ENCODE measurements at places on chromosomes 11 and 22.

- DNase-seq, result no peak
Measured at GRCh38 chr11:26109658-26110368, 222.1 kb upstream of the ANO3 start.

GRCh38 chr11:3202759-3203158, 15.9 kb downstream of the MRGPRG start:
- no peak for DNase-seq

DNA sequence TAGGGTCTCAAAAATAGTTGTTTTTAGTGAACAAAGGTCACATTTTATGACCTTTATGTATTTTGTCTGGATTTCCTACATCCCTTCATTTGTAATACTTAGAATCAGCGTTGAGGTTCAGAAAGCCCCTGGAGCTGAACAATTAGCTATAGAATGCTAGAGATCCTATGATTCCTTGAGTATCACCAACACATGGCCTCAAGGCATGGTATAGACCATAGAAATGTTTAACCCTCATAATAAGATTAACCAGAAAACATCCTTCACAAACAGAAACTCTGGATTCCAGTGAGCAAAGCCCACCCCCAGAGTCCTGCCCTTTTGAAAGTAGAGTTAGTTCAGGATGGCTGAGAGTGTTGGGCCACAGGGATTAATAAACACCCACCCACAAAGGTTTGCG, 77.3 kb downstream of the CYB5R2 start:
- no peak for DNase-seq

DNA sequence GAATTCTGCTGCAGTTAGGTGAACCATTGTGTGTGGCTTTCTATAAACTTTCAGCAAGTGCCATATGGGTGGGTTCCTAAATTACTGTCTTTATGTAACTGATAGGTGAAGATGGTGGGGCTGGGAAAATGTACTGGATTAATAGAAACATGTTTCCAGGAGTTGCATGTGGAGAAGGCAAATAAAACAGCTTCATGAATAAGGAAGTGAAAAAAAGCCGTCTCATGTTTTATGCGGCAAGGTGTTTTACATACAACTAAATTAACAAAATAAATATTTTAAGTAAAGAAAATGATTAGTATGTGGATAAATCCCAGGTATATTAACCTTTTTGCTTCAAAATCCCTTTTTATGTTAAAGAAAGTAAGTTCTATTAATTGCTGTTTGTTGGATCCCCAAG, 67.2 kb downstream of the EXT2 start:
- no peak for DNase-seq

GRCh38 chr11:124791626-124792341, 8.4 kb downstream of the MSANTD2 start:
- no peak for DNase-seq

DNA sequence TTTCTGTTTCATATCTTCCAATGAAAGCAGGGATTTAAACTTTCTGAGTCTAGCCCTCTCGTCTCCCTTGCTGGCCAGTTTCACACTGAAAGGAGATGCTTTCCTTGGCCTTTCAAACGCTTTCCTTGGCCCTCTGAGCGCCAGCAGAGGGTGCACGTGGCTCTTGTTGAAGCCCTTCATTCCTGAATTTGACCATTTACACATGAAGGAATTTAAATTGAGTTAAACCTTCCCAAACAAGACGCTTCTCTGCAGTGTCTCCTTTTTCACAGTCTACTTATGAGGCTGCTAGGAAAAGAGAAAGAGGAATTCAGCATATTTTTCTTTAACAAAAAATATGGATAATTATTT, 21.6 kb downstream of the NNMT start:
- no peak for DNase-seq

- DNase-seq, result peak; percentile 50
Measured at GRCh38 chr22:27438271-27438980, 363.1 kb downstream of the MN1 start.

DNA sequence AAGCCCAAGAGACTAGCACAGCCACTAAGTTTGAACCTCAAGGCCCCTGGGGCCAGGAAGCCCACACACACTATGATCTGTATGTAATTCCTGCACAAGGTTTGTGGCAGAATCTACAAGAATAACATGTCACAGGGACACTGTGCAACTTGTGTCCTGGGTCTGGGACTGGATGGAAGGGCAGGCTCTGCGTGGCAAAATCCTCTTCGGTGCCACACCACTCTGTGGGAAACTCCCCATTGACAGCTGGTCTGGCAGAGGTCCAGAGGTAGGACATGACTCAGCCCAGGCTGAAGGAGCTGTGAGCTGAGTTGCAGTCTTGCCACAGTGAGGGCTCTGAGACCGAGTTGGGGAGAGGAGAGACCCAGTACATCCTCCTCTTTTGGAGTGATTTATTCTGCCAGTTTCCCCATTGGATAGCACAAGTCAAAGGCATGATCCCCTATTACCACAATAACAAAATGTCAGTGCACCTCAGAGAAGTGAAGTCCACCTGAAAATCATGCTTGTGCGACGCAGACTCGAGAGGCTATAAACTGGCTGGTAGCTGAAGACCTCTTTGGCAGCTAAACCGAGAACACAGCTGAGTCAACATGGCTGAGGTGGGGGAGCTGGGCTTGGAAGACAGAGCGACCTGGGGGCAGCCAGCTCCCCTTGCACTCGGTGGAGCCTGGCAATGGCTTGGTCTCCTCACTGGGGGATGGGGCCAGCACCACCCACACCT, 23.3 kb upstream of the SERPIND1 start:
- no peak for DNase-seq

DNA sequence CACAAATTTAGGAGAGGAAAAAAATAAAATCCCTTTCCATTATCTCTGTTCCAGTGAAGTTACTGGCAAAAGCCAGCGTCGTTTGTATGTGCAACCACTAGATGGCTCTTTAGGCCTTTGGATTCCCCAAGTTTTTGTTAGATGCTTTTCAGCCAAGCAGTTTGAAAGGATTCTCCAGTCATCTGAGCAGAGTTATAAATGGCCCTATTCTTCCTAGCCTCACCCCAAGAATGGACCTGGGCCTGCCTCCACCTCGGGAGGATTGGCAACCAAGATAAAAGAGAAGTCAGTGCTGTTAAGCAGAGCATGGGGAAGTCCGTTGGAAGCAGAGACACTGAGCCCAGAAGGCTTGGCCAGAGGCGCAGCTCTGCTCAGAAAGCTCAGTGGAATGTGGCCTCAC, 15.4 kb downstream of the FAM181B start:
- DNase-seq, result peak; percentile 35

- DNase-seq, result no peak
Measured at GRCh38 chr11:83158357-83158786, 1.4 kb downstream of the PCF11 start.

DNA sequence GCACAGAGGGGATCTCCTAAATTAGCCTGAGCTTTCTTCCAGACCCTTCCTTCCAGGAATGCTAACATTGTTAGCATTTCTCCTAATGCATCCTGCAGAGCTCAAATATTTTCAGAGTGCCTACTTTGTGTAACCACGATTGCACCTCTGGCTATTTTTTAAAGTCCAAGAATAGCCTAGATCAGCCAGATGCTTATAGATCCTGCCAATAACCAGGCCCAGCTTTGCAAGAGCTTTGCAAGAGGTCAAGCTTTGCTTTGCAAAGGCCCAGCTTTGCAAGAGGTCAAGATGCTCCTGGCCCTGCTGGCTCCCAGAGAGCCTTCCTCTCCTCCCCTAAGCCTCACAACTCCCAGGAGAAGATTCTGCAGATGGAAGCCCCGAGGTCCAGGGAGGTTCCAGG, 491.9 kb downstream of the MN1 start:
- DNase-seq, result no peak

DNA sequence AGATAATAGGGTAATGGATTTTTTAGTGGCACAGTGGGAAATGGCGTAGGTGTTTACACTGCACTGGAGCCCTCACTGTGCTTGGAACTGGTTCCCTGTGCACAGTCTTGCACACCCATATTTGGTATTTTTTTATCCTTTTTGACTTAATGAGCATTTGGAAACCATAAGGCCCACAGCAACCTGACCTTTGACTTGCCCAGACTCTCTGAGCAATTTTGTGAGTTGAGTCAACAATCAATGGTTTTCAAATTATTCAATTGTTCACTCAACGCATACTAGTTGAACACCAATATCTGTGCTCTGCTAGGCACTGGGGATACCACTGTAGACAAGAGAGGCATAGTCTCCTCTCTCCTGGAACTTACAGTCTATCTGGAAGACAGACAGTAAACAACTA, 14.3 kb downstream of the CD44 start:
- DNase-seq, result no peak

DNA sequence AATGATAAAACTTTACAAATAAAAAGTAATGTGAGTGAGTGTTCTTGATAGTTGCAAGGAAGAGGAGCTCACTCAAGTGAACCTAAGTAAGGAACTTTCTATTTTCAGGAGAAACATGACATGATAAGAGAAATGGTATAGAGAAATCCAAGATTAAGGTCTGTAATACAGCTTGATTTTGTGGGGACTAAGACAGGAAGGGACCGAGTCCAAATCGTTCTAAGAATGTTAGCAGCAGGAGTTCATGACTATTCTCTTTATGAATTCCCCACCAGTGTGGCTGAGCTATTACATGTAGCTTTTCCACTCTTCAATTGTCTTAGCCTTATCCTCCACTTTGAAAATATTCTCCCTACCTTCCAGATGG, 698.6 kb upstream of the ARHGAP42 start:
- DNase-seq, result peak; percentile 6

Data from right lung (tissue), 10 donors.